ENCODE measurements at places on chromosomes 2 and 18. TPM values are rescaled to one million over a fixed set of nuclear protein-coding genes. Genes with fewer than 3 reads are reported as not detected.

The DYTN gene
- total RNA-seq = not detected

The PLCD4 gene
- not detected for total RNA-seq

GRCh38 chr18:13520741-13521140 lies 205.6 kb downstream of the FAM210A start:
- no peaks in the 10 kb centered on the region for H3K27me3 ChIP-seq
- H3K36me3 ChIP-seq = no peaks in the 10 kb centered on the region
- no peak overlapping the region for H3K4me3 ChIP-seq
- no peaks in the 10 kb centered on the region for H3K4me1 ChIP-seq
- DNase-seq = no peak

DNA sequence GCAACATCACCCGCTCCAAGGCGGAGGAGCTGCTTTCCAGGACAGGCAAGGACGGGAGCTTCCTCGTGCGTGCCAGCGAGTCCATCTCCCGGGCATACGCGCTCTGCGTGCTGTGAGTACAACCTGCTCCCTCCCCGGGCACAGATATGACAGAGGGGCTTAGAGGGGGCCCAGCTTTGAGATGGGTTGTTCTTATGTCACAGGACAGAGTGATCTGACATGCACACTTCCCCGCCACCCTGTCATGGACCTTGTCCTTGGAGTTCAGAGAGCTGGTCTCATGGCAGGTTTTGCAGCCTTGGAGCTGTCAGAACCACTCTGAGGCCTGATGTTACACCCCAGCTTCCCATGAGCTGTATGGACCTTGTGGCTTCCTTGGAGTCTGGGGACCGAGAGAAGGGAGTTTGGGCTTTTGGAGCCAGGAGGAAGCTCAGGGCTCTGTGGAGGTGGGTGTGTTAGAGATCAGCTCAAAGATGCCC lies 398 bp downstream of the INPP5D start:
- H3K4me1 ChIP-seq = 0 out of 2 replicates have a peak, but pooled peaks cover 4% of the 10 kb centered on the region
- no peak overlapping the region for H3K4me3 ChIP-seq
- H3K36me3 ChIP-seq = no peaks in the 10 kb centered on the region
- DNase-seq = no peak
- no peak overlapping the region for H3K27ac ChIP-seq

DNA sequence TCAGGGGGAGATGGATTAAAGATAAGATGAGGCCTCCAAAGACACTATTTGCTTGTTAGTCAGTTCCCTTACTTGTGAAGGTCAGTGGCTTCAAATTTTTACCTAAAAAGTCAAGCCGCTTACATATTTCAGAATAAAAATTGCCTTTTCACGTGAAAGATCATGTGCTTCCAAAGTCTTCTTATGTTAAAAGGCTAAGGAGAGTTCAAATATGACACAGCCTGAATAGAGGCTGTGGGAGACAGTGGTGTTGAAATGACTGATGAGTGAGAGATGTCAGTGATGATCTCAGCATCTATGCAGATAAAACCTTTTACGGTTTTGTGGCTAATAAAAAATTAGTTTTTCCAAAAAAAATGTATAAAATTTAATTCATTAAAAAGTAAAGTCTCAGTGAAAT lies 40.5 kb downstream of the UPP2 start:
- no peak for DNase-seq
- 0 out of 2 replicates have a peak, but pooled peaks cover 2% of the 10 kb centered on the region for H3K27me3 ChIP-seq
- no peak overlapping the region for H3K4me3 ChIP-seq
- no peaks in the 10 kb centered on the region for H3K4me1 ChIP-seq

DNA sequence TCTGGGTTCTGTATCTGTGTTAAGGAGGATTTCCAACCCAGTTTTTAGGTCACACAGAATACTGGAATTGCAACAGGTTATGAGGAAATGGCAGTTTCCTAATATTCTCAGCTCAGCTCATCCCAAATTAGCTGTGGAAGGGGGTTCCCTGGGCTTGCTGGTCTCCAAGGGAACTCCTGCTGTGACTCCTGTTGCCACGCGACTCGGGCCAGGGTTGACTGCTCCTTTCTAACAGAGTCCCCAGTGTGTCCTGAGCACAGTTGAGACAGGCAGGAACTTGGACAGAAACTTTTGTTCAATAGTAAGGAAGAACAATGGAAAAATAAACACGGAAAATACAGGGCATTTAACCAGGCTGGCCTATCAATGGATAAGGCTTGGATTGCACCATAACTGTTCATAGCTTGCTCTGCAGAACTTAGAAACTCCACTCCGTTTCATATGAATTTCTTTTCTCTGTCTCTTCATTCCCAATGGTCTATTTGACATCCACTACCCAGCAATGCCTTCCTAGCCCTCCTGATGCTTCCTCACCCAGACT lies 3.8 kb upstream of the ROCK2 start:
- H3K36me3 ChIP-seq = peaks cover 11% of the 10 kb centered on the region
- H3K27me3 ChIP-seq = no peaks in the 10 kb centered on the region
- DNase-seq = no peak
- H3K4me1 ChIP-seq = peaks cover 12% of the 10 kb centered on the region
- H3K4me3 ChIP-seq = no peak overlapping the region

GRCh38 chr2:201956361-201956760 lies 77.3 kb upstream of the FZD7 start:
- H3K4me1 ChIP-seq = no peaks in the 10 kb centered on the region
- H3K27ac ChIP-seq = no peak overlapping the region
- 0 out of 2 replicates have a peak, but pooled peaks cover 3% of the 10 kb centered on the region for H3K27me3 ChIP-seq
- no peak overlapping the region for H3K4me3 ChIP-seq
- no peaks in the 10 kb centered on the region for H3K36me3 ChIP-seq
- no peak for DNase-seq

DNA sequence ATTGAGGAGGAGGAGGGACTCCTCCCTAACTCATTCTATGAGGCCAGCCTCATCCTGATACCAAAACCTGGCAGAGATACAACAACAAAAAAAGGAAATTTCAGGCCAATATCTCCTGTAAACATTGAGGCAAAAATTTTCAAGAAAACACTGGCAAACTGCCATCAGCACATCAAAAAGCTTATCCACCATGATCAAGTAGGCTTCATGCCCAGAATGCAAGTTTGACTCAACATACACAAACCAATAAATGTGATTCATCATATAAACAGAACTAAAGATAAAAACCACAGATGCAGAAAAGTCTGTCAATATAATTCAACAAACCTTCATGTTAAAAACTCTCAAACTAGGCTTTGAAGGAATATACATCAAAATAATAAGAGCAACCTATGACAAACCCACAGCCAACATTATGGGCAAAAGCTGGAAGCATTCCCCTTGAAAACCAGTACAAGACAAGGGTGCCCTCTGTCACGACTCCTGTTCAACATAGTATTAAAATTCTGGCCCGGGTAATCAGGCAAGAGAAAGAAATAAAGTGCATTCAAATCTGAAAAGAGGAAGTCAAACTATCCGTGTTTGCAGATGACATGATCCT lies 1014.3 kb downstream of the CBLN2 start:
- H3K36me3 ChIP-seq = no peaks in the 10 kb centered on the region
- H3K27ac ChIP-seq = no peak overlapping the region
- no peak overlapping the region for H3K4me3 ChIP-seq
- DNase-seq = no peak

- H3K27ac ChIP-seq = no peak overlapping the region
- no peaks in the 10 kb centered on the region for H3K27me3 ChIP-seq
- no peak overlapping the region for H3K4me3 ChIP-seq
- H3K4me1 ChIP-seq = peaks cover 47% of the 10 kb centered on the region
Measured at GRCh38 chr2:234450431-234451124, 46.3 kb downstream of the ARL4C start.

DNA sequence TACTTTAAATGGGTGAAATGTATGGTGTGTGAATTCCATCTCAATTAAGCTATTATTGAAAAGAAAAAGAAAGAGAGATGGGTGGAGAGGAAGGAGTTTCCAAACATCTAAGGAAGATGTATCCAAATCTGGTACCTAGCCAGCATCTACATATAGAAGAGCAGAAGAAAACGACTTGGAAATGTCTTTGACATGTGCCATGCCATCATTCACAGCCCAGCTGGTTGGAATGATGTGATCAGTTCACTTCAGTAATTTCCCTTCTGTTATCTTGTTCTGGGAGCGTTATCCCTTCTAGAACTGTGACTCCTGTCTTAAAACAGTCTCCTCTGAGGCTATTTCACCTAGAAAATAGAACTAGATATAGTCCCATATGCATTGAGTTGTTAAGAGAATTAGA lies 312.8 kb upstream of the GYPC start:
- no peak overlapping the region for H3K4me3 ChIP-seq
- no peak overlapping the region for H3K27ac ChIP-seq
- DNase-seq = no peak

GRCh38 chr2:11045294-11045693 lies 110.0 kb upstream of the SLC66A3 start:
- H3K36me3 ChIP-seq = no peaks in the 10 kb centered on the region
- H3K4me1 ChIP-seq = no peaks in the 10 kb centered on the region
- H3K4me3 ChIP-seq = no peak overlapping the region
- H3K27ac ChIP-seq = no peak overlapping the region
- H3K27me3 ChIP-seq = no peaks in the 10 kb centered on the region
- no peak for DNase-seq

DNA sequence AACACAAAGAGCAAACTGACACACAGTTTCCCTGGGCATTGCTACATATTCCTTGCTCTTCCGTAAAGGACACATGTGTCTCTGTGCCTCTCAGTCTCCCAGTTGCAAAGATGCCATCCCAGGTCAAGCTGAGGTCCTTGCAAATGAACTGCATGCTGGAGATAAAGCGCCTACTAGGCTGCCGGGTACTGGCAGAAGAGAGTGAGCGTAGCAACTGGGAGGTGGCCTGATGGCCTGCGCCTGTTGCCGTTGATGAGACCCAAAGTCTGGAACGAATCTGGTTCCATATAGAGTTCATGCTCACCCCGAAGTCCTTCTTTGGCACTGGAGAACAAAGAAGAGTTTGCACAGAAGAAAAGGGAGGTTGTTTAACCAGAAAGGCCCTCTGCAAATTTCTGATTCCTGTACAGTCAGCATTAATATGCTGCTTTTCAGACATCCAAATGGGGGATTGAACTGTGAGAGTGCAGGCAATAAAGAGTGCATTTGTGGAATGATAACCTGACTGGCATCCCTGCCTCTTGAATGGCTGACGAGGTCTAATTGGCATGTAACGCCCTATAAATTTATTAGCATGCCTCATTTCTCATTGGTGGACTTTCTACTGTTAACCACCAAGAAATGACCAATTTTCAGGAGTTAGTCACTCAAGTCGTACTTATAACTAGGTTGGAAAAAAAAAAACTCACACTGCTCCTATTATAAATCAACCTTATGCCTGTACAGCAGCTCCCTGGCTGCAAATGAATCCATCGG lies 78.7 kb downstream of the GBX2 start:
- H3K4me3 ChIP-seq = no peak overlapping the region
- no peak overlapping the region for H3K27ac ChIP-seq
- no peaks in the 10 kb centered on the region for H3K36me3 ChIP-seq
- H3K27me3 ChIP-seq = no peaks in the 10 kb centered on the region
- peaks cover 9% of the 10 kb centered on the region for H3K4me1 ChIP-seq

GRCh38 chr18:49467599-49467998 lies 7.2 kb upstream of the DYM start:
- no peaks in the 10 kb centered on the region for H3K27me3 ChIP-seq
- H3K27ac ChIP-seq = no peak overlapping the region
- DNase-seq = no peak
- no peaks in the 10 kb centered on the region for H3K36me3 ChIP-seq
- no peak overlapping the region for H3K4me3 ChIP-seq
- no peaks in the 10 kb centered on the region for H3K4me1 ChIP-seq

All from SJSA1 (cell line).